Astrocyte (in vitro differentiated cells and primary cell): ENCODE measurements at places on chromosomes 12 and 14. TPM values are rescaled to one million over a fixed set of nuclear protein-coding genes. Genes with fewer than 3 reads are reported as not detected.

The MMP17 gene
- 5.6 and 8.4 TPM in 2 replicates for total RNA-seq

The CACNA1C gene
- 1.5 and 2.1 TPM in 2 replicates for total RNA-seq

The ABCC9 gene
- 0.36 and 0.41 TPM in 2 replicates for total RNA-seq

The TXNDC16 gene
- 1.7 and 1.9 TPM in 2 replicates for total RNA-seq

The DACT1 gene
- 49.3 and 55.0 TPM in 2 replicates for total RNA-seq

The GLIPR1L2 gene
- 0.14 and 0.25 TPM in 2 replicates for total RNA-seq

The ERP27 gene
- 0.29 and 1.0 TPM in 2 replicates for total RNA-seq

The AQP5 gene
- total RNA-seq: not detected in 2 replicates

The SLC24A4 gene
- total RNA-seq: not detected in 2 replicates

The LRTM2 gene
- total RNA-seq: not detected in 2 replicates

The KCNC2 gene
- not detected in 2 replicates for total RNA-seq

The UBC gene
- 1,171 and 1,214 TPM in 2 replicates for total RNA-seq

The PTPRR gene
- total RNA-seq: 1.3 and 1.4 TPM in 2 replicates

GRCh38 chr12:5873281-5873919 lies 71.7 kb downstream of the ANO2 start:
- H3K4me3 ChIP-seq: no peak overlapping the region
- H3K4me1 ChIP-seq: no peaks in the 10 kb centered on the region
- H3K27me3 ChIP-seq: peaks cover 3% of the 10 kb centered on the region
- H3K27ac ChIP-seq: no peak overlapping the region
- H3K36me3 ChIP-seq: no peaks in the 10 kb centered on the region

- no peak overlapping the region for H3K27ac ChIP-seq
- no peak overlapping the region for H3K4me3 ChIP-seq
- no peaks in the 10 kb centered on the region for H3K27me3 ChIP-seq
- H3K4me1 ChIP-seq: no peaks in the 10 kb centered on the region
- DNase-seq: no peak
- H3K36me3 ChIP-seq: no peaks in the 10 kb centered on the region
Observed at GRCh38 chr12:81992461-81992860, 233.3 kb upstream of the PPFIA2 start.

DNA sequence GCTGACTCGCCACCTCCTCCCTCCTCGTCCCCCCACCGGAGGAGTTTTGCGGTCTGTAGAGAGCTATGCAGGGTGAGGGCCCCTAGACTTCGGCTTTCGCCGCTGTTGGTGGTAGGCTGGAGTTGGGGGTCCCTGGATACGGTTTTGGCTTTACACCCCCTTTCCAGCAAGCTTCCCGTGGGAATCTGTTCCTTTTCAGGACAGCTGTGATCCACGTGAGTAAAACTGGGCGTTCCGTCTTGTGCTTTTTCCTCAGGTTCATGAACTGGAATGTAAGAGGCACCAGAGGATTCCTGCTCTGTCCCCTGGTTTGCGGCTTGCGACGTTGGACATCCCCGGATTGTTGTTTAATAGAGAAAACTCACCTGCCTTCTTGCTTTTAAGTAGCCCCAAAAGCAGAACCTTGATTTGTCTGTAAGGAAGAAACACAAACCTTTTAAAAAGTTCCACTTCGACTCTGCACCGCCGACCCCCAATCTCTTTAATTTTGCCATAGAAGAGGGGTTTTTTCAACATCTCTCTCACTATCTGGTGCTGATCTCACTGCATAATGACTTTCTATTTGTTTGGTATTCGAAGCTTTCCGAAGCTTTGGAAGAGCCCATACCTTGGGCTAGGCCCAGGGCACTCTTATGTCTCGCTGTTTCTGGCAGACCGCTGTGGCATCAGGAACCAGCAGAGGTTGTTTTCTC lies 490 bp downstream of the PRORP start:
- H3K4me1 ChIP-seq: peaks cover 9% of the 10 kb centered on the region
- H3K36me3 ChIP-seq: peaks cover 3% of the 10 kb centered on the region
- peak overlapping the region; percentile 85 for H3K4me3 ChIP-seq
- DNase-seq: peak; percentile 51
- H3K27ac ChIP-seq: peak overlapping the region; percentile 98

DNA sequence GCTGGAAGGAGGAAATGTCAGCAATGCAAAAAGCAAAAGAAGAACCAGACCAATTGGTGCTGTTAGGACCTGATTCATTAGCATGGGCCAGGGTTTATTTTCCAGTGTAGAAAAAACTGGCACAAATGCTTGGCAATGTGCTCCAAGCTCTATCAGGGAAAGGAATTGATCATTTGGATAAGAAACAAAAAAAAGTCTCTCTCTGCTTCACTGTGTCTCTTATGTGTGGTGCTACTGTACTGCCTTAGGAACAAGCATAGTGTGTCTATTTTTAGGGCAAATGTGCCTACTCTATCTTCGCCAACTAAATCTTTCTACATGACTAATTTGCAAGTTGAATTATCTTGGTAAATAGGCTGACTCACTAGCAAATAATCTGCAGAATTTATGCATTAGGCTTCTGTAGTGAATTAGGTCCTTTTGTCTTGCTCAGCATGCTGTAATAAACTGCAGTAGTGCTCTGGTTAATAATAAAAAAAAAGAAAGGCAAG lies 236.7 kb downstream of the MDGA2 start:
- H3K27me3 ChIP-seq: no peaks in the 10 kb centered on the region
- no peak overlapping the region for H3K27ac ChIP-seq
- no peak overlapping the region for H3K4me3 ChIP-seq
- peak; percentile 83 for DNase-seq

DNA sequence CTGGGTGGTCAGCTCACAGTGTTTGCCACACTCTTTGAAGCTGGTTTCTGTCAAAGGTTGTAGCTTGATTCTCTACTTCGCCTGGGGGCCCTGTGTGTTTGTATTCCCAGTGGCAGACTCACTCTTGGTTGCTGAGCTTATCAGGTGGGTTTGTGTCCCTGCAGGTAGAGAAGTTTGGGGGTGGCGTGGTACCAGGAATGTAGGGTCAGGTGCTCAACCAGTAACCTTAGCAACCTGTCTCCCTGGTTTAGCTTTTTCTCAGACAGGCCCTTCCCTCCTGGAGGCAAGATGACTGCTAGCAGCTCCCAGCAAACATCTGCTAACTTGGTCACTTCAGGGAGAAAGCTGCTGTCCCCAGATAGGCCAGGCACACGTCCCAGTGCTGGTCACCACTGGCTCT lies 352.2 kb downstream of the AACS start:
- H3K36me3 ChIP-seq: no peaks in the 10 kb centered on the region
- DNase-seq: no peak
- H3K27me3 ChIP-seq: no peaks in the 10 kb centered on the region
- no peaks in the 10 kb centered on the region for H3K4me1 ChIP-seq

DNA sequence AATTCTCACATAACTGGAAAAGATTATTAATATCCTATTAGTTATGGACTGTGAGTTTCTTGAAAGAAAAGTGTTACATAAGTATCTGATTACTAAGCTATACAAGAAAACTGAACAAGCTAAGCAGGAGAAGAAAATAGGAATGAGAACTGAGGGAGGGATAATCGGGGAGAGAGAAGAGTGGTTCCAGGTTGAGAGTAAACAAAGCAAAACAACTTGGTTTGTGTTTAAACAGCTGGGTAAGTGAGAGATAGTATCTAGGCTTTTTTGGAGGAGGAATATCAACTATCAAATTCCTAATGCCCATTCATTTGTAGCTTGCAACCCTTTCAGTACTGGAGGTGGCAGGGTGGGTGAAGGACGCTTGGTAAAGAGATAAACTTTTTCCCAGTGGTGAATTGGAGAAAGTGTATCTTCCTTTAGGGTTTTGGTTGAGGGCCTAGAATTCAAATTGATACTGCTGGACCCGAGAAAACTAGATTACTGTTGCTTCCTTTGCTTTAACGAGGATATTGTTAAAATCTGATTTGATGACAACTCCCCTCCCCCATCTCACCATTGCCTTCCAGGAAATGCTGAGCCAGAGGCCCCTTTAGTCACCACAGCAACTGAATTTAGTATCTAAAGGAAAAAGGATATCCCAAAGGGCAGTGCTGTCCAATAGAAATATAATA lies 2.0 kb upstream of the SLC2A3 start:
- peak; percentile 26 for DNase-seq
- no peak overlapping the region for H3K4me3 ChIP-seq
- H3K27me3 ChIP-seq: no peaks in the 10 kb centered on the region
- H3K27ac ChIP-seq: no peak overlapping the region
- peaks cover under 1% of the 10 kb centered on the region for H3K36me3 ChIP-seq

DNA sequence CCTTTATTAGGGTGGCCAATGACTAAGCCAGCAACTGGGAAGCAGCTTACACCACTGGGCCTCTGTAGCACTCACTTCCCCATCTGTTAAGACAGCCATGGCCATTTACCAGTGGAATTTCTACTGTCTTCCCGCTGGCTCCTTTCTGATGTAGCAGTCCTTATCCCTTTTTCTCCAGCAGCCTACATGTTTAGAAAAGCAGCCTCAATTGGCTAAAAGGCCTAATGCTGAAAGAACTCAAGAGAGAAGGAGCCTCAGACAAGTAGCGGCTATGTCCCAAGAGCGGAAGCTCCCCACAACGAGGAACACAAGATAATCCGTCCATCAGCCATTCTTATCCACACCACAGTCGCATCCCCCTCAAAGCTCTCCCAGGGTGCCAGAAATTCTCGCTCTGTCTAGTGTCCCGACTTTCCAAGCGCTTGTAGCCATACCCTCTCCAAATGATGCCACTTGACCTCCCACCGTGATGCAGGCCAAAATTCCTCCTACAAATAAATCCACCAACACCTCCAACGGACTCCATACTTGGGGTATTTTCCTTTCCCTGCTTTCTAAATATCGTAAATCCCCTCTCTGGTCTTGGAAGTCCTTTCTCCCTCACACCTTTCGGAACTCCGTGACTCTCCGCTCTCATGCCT lies 624 bp downstream of the M6PR start:
- DNase-seq: peak; percentile 6
- H3K4me1 ChIP-seq: peaks cover 6% of the 10 kb centered on the region
- H3K27me3 ChIP-seq: no peaks in the 10 kb centered on the region
- peak overlapping the region; percentile 99 for H3K27ac ChIP-seq
- peak overlapping the region; percentile 100 for H3K4me3 ChIP-seq
- peaks cover 20% of the 10 kb centered on the region for H3K36me3 ChIP-seq

DNA sequence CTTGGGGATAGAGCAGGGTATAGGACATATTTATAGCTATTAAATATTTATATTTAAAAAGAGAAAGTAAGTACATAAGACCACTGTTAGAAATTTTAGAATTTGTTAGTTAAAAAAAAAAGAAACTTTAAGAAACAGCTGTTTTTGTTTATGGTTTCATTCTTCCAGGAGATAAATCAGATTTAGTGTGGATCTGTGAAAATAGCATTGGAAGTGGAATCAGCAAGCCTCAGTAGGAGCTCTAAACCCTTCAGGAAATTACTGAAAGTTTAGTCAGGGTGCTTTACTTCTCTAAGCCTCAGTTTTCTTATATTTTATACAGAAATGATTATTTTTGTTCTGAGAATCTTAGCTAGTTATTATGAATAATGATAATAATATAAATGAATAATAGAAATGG lies 316.0 kb upstream of the NOVA1 start:
- no peaks in the 10 kb centered on the region for H3K27me3 ChIP-seq
- no peak overlapping the region for H3K4me3 ChIP-seq
- no peak overlapping the region for H3K27ac ChIP-seq
- DNase-seq: no peak

- no peak for DNase-seq
- no peak overlapping the region for H3K27ac ChIP-seq
- peaks cover 5% of the 10 kb centered on the region for H3K4me1 ChIP-seq
- H3K27me3 ChIP-seq: no peaks in the 10 kb centered on the region
- peak overlapping the region; percentile 98 for H3K4me3 ChIP-seq
Observed at GRCh38 chr12:48156652-48157017, 680 bp downstream of the ASB8 start.

DNA sequence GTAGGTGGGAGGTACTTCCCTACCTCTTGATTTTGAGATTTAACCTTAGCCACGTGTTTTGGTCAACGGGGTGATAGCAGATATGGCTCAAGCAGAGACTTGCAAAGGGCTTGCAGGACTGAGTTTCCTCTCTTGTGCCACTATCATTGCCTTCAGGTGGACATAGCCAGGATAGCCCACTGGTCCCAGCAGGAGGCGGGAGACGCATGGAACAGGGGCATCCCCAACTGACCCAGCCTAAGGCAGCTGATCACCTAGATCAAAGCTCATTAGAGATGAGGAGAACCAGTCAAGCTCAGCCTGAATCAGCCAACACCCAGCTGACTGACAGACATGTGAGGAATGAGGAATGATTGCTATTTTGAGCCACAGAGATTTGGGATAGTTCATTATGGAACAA lies 49.6 kb downstream of the CALM1 start:
- no peak overlapping the region for H3K4me3 ChIP-seq
- no peaks in the 10 kb centered on the region for H3K36me3 ChIP-seq
- H3K27me3 ChIP-seq: no peaks in the 10 kb centered on the region
- H3K27ac ChIP-seq: no peak overlapping the region

DNA sequence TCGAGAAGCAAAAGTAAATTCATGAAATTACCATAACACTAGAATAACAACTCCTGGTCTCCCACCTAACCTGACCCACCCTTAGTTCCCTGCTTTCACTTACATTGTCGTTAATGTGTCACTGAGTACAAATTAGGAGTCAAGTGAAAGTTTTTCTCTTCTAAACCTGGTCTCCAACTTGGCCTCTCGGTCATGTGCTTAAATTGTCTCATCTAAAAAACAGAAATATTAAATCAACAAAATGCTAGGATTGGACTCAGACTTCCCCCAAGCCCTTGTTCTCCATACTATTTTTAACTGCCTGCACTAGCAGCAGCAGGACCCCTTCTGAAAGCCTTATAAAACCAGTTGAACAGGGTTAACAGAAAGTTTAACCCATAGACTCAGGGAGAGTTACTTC lies 1.8 kb upstream of the BTG1 start:
- H3K4me3 ChIP-seq: no peak overlapping the region
- H3K36me3 ChIP-seq: peaks cover 1% of the 10 kb centered on the region
- DNase-seq: no peak

DNA sequence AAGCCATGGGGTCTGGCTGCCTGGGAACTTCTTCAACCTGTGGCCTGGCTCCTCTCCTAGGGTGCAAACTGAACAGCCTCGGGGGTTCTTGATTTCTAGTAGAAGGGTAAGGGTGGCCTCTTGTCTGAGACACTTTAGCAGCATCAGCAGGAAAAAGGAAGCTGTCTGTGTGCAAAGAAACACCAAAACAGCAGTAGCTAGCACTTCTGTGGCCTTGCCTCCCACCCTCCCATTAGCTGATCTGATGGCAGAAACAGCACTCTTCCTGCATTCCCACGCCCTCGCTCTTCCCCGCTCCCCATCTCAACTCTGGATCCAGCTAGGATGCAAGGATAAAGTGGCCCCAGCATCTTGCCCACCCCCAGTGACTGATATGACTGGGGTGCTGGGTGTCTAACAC lies 20.7 kb downstream of the SLC7A8 start:
- no peaks in the 10 kb centered on the region for H3K36me3 ChIP-seq
- H3K27ac ChIP-seq: no peak overlapping the region
- peaks cover 9% of the 10 kb centered on the region for H3K4me1 ChIP-seq
- no peak for DNase-seq
- peaks cover 12% of the 10 kb centered on the region for H3K27me3 ChIP-seq
- H3K4me3 ChIP-seq: no peak overlapping the region

DNA sequence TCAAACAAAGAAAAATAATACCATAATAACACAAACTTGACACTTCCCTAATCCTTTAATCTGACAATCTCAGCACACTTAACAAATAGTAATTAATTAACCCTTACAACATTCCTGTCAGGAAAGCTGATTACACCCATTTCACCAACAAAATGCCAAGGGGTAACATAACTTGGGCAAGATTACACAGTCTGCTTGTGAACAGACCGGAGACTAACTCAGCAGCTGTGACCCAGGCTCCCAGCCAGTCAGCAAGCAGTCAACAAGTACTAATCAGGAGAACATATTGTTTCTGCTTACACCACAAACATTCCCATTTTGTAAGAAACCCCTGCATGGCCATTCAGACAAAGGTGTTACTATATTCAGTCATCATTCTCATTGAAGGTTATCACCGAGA lies 592.5 kb upstream of the FLRT2 start:
- no peak overlapping the region for H3K27ac ChIP-seq
- no peak overlapping the region for H3K4me3 ChIP-seq
- no peaks in the 10 kb centered on the region for H3K4me1 ChIP-seq
- no peak for DNase-seq

- H3K4me3 ChIP-seq: no peak overlapping the region
- H3K27ac ChIP-seq: no peak overlapping the region
Observed at GRCh38 chr14:73502017-73502619, 11.4 kb downstream of the RIOX1 start.
